SJCRH30 (cell line): ENCODE measurements at places on chromosomes 2 and 18.
A peak's percentile ranks its signal among the peaks of the same experiment; 100 is the strongest.

DNA sequence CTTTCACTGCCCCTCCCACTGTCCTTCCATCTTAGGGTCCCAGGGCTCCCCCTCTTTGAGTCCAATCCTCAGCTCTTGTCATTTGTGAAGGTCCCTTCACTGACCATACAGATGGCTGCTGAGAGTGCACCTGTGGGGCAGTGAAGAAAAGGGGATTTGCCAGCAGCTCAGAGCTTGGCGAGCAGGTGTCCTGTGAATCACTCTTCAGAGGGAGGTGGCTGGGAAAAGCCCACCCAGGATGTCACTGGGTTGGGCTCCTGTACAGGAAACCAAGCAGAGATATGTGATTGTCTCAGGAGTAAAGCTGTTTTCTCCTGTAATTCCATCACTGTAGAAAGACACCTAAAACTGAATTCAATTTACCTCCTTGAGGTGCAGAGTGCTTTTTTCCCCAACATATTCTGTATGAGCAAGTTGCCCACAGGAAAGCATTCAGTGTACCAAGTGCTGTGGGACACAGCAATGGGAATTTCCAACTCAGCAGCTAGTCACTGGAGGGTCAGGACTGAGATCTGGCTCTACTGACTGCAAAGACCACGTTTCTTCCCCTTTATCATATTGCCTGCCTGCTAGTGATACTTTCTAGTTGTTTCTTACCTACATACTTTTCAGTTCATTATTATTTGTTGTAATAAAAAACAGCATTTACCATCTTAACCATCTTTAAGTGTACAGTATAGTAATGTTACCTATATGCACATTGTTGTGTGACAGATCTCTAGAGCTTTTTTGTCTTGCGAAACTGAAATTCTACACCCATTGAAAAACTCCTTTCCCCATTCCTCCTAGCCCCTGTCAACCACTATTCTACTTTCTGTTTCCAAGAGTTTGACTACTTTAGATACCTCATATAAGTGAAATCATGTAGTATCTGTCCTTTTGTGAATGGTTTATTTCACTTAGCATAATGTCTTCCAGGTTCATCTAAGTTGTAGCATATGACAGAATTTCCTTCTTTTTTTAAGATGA, 239.1 kb downstream of the TSN start:
- no peak for DNase-seq
- no peaks in the 10 kb centered on the region for H3K36me3 ChIP-seq
- H3K27me3 ChIP-seq = no peaks in the 10 kb centered on the region
- H3K4me3 ChIP-seq = no peak overlapping the region
- H3K27ac ChIP-seq = no peak overlapping the region
- H3K4me1 ChIP-seq = peaks cover 5% of the 10 kb centered on the region; the same call in 1 of the 2 replicates

DNA sequence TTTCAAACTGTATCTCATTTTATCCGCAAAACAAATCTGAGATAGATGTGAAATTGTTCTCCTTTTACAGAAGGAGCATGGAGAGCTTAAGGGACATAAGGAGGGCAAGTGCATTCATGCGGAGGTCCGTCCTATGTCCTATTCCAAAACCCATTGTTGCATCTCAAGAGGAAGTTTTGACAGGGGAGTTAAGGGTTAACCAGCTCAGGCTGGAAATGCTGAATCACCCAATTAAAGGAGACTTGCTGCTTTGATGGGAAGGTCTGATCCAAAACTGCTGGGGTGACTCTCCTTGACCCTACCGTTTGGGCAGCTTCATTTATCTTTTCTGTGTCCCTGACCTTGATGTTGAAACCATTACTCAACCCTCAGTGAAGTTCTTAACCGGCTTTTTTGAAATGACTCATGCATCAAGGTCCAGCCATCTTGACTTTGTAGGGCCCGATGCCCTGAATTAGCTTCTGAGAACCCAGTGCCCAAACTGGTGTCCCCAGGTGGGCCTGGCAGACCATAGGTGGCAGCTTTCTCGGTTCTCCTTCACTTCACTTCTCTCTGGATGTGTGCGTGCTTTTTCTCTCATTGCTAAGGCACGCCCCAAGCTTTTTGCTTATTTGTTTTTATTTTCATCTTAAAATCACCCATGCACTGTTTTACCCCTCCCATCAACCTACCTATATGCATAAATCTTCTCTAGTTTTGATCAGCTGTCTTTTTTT, 15.9 kb upstream of the TXNDC2 start:
- no peaks in the 10 kb centered on the region for H3K4me1 ChIP-seq
- DNase-seq = no peak
- H3K4me3 ChIP-seq = no peak overlapping the region
- H3K27ac ChIP-seq = no peak overlapping the region
- no peaks in the 10 kb centered on the region for H3K27me3 ChIP-seq
- no peaks in the 10 kb centered on the region for H3K36me3 ChIP-seq

GRCh38 chr2:128410035-128410757, 91.5 kb upstream of the HS6ST1 start:
- peaks cover 33% of the 10 kb centered on the region for H3K4me1 ChIP-seq
- H3K27me3 ChIP-seq = no peaks in the 10 kb centered on the region
- H3K4me3 ChIP-seq = no peak overlapping the region

GRCh38 chr18:13361431-13361830, 142.9 kb downstream of the LDLRAD4 start:
- H3K4me3 ChIP-seq = no peak overlapping the region
- H3K27me3 ChIP-seq = no peaks in the 10 kb centered on the region
- H3K4me1 ChIP-seq = no peaks in the 10 kb centered on the region
- H3K36me3 ChIP-seq = no peaks in the 10 kb centered on the region
- DNase-seq = no peak

- H3K4me1 ChIP-seq = peaks cover 16% of the 10 kb centered on the region
- no peak overlapping the region for H3K4me3 ChIP-seq
- H3K36me3 ChIP-seq = no peaks in the 10 kb centered on the region
- no peaks in the 10 kb centered on the region for H3K27me3 ChIP-seq
- H3K27ac ChIP-seq = no peak overlapping the region
Observed at GRCh38 chr18:55462652-55463051, 125.3 kb downstream of the TCF4 start.

DNA sequence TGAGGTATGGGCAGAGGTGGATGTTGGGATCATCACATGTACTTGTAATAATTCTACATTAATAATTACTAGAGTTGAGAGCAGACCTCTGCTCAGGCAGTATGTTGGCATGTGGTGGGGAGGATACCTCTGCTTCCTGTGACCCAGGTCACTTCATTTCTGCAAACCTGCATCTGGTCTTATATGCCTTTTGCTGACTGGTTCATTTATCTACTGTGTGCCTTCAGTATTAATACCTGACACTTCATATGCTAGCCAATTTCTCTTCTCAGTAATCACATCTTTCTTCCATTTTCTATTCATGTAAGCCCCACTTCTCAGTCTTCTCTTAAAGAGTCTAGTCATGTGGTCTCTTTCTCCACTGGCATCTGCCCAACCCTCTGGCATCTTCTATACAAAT, 41.1 kb upstream of the DLX2 start:
- no peak for DNase-seq
- no peak overlapping the region for H3K4me3 ChIP-seq
- H3K27me3 ChIP-seq = no peaks in the 10 kb centered on the region
- no peak overlapping the region for H3K27ac ChIP-seq
- no peaks in the 10 kb centered on the region for H3K4me1 ChIP-seq
- no peaks in the 10 kb centered on the region for H3K36me3 ChIP-seq

- no peak overlapping the region for H3K4me3 ChIP-seq
- no peak for DNase-seq
- no peak overlapping the region for H3K27ac ChIP-seq
- H3K27me3 ChIP-seq = no peaks in the 10 kb centered on the region
- peaks cover 23% of the 10 kb centered on the region for H3K36me3 ChIP-seq
Observed at GRCh38 chr2:171952276-171952675, 30.0 kb downstream of the HAT1 start.

DNA sequence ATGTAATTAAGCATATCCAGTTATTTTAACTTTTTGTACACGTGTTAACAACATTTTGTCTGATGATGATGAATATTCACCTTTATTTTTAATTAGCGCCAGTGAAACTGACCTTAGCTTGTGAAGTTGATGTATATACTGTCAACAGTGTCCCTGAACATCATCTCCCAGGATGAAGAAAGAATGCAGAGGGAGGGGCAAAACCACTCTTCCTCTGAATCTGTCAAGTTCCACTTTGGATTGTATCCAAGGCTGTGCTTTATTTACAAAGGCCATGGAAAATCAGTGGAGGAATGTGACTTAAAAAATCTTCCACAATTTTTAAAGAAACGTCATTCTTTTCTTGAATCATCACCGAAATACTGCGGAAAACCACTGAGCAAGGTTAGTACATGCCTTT, 4.5 kb upstream of the RMDN2 start:
- no peak overlapping the region for H3K4me3 ChIP-seq
- H3K27ac ChIP-seq = no peak overlapping the region
- peak; percentile 24 for DNase-seq
- H3K4me1 ChIP-seq = peaks cover 7% of the 10 kb centered on the region
- H3K36me3 ChIP-seq = no peaks in the 10 kb centered on the region
- no peaks in the 10 kb centered on the region for H3K27me3 ChIP-seq

DNA sequence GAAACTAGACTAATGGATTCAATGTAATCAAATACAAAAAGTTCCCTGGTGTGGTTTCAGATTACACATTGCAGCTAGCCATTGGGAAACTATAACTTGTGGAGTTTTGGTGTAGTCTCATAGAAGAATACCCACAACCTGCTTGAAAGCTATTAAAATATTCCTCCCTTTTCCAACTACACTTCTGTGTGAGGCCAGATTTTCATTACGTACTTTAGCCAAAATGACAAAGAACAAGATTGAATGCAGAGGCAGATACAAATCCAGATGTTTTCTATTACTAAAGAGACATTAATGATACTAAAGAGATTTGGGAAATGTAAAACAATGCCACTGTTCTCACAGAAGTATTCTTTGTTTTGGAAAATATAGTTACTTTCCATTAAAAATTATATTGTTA, 128.7 kb upstream of the SLC35G4 start:
- H3K36me3 ChIP-seq = no peaks in the 10 kb centered on the region
- DNase-seq = no peak
- H3K27me3 ChIP-seq = no peaks in the 10 kb centered on the region

DNA sequence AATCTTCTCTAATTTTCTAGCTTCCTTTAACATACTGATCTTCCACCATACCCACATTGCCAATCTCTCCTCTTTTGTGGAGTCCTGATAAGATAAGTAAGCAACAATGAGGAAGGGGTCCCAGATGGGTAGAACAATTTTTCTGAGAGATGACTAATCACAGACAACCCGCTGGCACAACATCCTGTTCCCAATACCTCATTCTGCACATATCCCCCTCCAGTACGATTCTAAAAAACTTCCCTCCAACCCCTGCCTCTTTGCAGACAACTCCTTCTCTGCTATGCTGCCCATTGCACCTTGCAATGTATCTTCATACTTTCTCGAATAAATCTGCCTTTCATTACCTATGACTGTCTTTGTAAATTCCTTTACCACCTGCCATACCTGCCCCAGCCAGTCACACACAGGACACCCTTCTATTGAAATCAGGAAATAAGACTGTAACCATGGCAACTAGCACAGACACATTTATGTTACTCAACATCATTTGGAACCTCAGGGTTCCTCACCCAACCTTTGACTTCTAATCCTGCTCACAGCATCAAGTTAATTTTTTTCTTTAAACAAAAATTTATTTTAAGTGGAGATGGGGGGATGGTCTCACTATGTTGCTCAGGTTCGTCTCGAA, 7.4 kb upstream of the EXOC6B start:
- no peak overlapping the region for H3K4me3 ChIP-seq
- H3K36me3 ChIP-seq = no peaks in the 10 kb centered on the region
- DNase-seq = no peak
- H3K27me3 ChIP-seq = 0 out of 2 replicates have a peak, but pooled peaks cover 4% of the 10 kb centered on the region

DNA sequence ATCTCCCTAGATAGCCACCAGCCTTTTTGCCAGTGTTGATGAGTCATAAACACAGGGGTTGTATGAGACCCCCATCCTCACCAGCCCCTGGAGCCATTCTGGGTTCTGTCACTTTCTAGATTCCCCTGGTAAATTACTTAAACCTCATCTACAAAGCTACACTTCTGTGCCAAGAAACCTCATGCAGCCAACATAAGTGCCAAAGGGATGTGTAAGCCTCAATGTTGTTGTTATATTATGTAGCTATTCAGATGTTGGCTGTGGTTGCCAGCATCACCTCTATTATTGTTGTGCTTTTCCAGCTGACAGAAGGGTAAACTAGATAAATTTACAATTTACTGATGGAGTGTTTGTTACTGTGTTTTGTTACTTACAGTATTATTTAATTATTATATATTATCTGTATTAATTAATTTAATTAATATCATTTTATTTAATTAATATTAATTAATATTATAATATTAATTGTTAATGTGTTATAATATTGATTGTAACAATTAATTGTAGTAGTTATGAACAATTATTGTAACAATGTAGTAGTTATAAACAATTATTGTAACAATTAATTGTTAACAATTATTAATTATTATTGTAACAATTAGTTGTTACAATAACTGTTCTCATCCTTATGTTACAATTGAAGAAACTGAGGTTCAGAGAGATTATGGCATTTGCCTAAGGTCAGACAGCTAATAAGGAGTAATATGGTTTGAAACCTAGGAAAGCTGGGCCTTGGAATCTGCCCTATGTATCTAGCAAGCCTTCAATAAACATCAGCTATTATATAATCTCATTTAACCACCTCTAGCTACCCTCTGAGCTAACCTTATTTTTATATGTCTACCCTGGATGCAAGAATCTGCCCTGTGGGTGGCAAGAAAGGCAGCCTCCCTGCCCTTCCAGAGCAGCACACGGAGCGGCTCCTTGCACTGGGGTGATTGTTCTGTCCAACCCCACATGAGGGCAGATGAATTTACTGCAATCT, 36.1 kb downstream of the PSTPIP2 start:
- no peaks in the 10 kb centered on the region for H3K4me1 ChIP-seq
- DNase-seq = no peak
- H3K27ac ChIP-seq = no peak overlapping the region
- no peaks in the 10 kb centered on the region for H3K27me3 ChIP-seq
